ENCODE measurements at places on chromosomes 1 and 21.

GRCh38 chr1:193183019-193183627 is 3.3 kb downstream of the B3GALT2 start:
- DNase-seq, result peak; percentile 14

DNA sequence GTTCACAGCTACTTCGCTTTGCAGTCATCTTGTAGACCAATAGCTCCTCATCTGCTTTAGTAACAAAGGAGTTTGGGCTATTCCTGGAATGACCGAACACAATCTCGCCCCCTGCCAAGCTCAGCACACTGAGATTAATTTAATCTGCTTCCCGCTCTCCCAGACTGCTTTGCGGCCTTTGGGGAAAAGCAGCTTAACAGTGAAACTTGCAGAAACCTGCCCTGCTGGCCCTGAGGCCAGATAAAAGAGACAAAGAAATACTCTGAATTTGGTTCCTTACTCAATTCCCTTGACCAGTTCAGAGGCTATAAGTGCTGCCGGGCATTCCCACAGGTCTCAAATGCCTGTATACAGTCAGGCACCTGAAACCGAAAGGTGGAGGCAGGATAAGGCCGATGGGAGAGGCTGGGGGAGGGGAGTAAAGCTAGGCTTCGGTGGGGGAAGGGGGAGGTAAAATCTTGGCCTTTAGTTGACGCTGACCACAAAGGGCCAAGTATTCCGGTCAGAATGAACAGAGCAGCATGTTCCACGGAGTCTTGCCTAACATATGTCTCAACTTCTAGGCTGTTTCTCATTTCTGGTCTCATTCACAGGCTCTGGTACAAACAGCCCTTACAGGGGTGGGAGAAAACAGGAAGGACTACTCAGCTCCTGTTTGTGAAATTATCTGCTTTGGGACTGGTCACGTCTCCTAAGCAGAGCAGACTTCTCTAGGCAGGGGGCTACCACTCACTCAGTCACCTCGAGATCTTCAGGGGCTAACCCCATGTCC is 17.7 kb upstream of the A3GALT2 start:
- DNase-seq, result peak; percentile 87

GRCh38 chr1:87953121-87953520 is 624.4 kb downstream of the LMO4 start:
- DNase-seq, result no peak

- peak; percentile 88 for DNase-seq
These were observed 5.1 kb upstream of the HMGCS2 start for GRCh38 chr1:119773711-119774241.

DNA sequence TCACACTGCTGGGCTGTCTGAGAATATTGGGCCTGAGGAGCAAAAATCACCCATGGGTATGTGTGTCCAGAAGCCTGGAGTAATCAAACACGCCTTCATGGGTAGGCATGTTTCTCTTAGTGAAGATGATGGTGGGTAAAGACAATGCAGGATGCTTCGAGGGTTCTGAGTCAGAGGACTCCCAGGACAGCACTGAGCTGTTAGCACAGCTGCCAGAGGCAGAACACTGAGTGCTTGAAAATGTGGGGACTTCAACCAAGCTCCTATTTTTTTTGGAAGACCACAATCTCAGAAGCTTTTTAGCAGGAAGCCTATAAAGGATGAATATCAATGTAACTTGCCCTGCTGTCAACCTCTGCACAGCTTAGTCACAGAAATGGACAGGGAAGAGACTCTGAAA is 7.9 kb upstream of the NT5C1A start:
- DNase-seq, result no peak

- DNase-seq, result peak; percentile 93
These were observed 109.8 kb downstream of the GLIS1 start for GRCh38 chr1:53629101-53629691.

DNA sequence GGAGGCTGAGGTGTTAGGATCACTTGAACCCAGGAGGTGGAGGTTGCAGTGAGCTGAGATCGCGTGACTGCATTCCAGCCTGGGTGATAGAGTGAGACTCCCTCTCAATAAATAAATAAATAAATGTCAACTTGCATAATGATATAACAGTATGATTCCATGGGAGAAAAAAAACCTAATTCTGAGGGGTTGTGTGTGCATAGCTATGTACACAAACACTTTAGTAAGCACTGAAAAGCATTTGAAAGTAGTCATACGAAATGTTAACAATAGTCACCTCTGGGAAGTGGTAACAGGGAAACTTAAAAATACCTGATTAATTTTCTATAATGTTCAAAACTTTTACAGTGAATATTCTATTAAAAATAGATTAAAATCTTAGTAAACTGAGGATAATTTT is 43.2 kb downstream of the ANKRD13C start:
- no peak for DNase-seq

DNA sequence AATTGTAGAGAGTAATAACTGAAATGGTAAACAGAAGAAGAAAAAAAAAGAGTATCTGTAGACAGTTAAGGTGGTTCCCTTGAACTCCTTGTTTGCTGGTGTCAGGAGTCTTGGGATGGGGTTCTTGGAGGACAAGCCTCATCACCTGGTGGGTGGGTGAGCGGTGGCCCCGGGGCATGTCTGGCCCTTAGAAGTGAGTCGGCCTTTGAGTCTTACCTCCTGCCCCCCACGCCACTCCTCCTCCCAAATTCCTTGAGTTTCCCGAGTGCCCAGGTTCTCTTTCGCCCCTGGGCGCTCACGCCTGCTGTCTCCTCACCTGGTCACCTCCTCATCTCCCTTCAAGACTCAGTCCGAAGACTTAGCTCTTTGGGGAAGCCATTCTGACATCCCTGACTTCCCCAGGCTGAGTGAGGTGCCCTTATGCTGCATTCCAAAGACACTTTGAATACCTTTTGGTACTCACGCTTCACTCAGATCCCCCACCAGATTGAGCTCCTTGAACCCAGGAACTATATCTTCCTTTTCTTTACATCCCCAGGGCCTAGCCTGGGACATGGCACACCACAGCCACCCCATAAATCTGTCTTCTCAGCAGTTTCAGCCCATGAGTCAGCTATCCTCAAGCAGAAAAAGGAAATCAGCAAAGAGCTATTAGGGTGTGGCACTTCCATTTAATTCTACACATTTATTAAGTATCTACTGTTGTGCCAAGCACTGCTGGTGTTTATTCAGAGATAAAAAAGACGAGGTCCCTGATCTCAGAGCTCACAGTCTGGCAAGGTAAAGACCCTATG is 13.5 kb upstream of the IKBKE start:
- DNase-seq, result peak; percentile 2

GRCh38 chr1:167819849-167820683 is 93.9 kb downstream of the ADCY10 start:
- peak; percentile 4 for DNase-seq

GRCh38 chr1:39043513-39043912 is 17.4 kb downstream of the NDUFS5 start:
- no peak for DNase-seq

GRCh38 chr1:94322696-94323095 is 85.3 kb upstream of the ARHGAP29 start:
- no peak for DNase-seq

- no peak for DNase-seq
These were observed 129.7 kb downstream of the VPS13D start for GRCh38 chr1:12359359-12360133.

DNA sequence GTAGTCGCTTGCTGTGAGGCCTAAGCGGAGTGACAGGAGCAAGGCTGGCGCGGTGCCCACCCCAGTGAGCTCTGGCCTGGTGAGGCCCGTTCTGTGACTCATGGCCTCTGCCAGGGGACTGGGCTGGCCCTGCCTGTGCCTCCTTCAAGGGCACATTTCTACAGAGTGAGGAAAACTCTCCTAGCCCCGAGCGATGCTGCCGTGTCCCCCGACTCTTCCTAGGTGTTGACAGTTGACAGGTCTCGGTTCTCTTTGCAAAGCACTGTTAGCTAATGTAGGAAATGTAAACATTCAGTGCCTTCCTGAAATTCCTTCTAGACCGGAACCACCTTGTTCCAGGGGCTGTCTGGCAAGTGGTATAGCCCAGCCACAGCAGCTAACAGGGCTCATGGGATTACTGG is 43.9 kb downstream of the ABCG1 start:
- no peak for DNase-seq

DNA sequence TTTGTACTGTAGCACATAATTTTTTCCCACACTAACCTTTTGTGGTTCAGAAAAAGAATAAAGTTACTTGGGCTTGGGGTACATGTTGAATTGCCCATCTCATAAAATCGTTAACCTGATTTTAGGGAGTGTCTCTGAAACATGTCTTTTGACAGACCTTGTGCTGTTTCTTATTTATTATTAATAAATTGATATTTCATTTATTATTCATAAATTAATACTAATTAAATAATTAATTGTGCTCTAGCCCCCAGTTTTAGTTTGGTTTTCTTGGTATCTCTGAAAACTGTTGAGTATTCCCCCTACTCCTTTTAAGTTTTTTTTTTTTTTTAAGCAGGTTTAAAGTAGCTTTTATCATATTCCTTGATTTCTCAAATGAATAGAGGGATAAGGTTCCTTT is 27.9 kb downstream of the CAMTA1 start:
- no peak for DNase-seq

DNA sequence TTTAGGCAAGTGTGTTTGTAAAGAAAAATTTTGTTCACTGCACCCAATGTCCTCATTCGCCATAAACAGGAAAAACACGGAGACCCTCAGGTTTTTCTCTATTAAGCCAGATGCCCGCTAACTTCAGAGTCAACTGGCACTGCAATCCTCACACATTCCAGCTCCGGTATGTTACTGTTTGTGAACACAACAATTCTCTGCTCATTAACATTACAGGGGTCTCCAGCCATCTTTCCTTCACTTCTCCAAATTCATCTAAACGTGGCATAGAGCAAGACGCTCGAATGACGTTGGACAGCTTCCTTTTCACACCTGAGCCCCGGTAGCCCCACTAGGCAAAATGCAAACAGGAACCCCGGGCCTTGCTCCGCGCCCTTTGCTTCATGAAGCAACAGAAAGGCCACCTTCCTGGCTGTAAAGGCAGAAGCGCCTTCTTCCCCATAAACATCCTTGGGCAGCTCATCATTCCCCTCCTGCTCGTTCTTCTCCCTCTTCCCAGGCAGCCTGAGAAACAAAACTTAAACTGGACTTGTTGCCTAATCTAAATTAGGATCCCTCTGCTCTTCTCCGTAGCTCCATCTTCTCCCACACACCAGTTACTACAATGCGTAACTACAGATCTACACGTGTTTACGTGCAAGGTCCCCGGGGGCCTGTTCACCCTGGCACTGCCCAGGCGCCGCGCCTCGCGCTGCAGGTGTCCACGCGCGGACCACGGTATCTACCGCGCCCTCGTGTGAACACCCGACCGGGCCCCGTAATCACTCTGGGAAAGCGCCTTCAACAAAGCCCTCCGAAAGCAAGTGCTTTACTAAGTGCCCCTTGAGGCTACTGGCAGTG is 1.2 kb downstream of the LBR start:
- DNase-seq, result peak; percentile 40

DNA sequence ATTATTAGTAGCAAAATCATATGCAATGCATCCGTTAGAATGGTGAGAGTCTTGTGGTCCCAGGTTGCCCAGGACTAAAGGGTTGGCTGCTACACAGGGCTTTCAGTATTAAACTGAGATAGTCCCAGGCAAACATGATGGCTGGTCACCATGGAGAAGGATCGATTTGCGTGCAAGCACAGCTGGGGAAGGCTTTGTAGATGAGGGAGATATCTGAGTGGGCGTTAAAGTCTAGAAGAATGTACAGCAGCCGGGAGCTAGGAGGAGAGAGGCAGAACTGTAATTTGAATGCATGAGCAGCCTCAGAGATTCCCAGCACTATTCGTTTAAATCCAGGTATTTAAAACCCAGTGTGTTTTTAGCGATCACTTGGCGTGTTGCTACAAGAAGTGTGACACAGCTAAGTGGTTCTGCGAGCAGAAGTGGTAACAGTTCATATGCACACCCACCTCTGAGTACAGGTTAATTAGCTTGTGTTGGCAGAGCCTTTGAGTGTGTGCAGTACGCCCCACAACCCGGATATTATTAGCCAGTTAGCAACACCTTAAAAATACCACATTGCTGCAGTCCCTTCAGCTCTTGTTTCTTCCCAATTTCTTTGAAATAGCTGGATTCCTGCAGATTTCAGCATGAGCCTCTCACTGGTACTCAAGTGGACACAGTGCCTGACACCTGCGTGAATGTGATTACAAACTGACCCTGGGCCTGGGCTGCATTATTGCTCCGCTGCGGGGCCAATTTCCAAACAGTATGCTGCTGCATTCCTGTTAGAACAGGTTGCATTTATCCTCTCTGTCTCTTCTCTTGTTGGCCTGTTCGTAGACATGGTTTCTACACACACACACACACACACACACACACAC is 67.2 kb upstream of the SCAF4 start:
- DNase-seq, result no peak

DNA sequence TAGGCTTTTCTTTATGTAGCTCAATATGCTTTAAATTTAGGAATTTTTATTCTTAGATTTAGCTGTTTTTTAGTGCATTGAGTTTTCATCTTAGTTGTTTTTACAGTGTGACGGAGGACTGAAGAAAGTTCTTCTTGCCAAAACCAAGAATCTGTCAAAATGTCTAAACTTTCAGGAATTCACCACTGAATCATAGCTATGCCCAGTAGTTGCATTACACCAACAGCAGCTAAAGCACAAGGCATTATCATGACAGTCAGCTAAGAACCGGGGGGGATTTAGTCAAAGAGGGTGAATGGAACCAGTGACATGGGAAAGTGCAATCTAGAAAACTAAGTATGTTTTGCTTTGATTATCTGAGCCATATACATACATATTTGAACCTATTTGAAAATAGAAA is 6.5 kb upstream of the C1orf146 start:
- no peak for DNase-seq

GRCh38 chr1:188056011-188056410 is 1227.3 kb downstream of the PLA2G4A start:
- DNase-seq, result no peak

GRCh38 chr1:160459687-160460086 is 59.3 kb downstream of the VANGL2 start:
- DNase-seq, result no peak

DNA sequence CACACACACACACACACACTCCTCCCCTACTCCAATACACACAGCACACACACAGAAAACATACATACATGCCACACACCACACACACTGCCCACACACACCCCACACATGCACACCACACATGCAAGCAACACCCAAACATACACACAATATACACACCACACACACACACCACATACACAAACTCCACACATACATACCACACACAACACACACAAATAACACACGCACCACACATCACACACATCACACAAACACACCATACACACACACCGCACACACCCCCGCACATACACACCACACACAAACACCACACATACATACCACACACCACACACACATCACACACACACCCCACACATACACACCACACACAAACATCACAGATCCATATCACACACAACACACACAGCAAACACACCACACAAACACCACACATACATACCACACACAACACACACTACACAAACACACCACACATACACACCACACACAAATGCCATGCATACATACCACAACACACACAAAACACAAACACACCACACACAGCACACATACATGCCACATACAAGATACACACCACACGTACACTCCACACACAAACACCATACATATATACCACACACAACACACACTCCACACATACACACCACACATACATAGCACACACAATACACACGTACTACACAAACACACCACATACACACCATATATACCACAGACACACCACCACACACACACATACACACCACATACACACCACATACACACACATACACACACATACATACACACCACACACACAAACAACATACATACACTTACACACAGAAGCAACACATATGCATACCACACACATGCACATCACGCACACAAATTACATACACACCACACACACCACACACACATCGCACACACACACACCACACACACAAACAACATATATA is 932 bp upstream of the RAB7B start:
- no peak for DNase-seq

- no peak for DNase-seq
These were observed 2.3 kb downstream of the PBXIP1 start for GRCh38 chr1:154953611-154954038.
